ENCODE measurements at places on chromosomes 2 and 18. TPM values are rescaled to one million over a fixed set of nuclear protein-coding genes. Genes with fewer than 3 reads are reported as not detected.

GRCh38 chr2:6913415-6914157, 3.6 kb upstream of the RNF144A start:
- peaks cover 4% of the 10 kb centered on the region for H3K4me1 ChIP-seq
- no peaks in the 10 kb centered on the region for H3K27me3 ChIP-seq
- H3K36me3 ChIP-seq = no peaks in the 10 kb centered on the region

- DNase-seq = no peak
- no peaks in the 10 kb centered on the region for H3K27me3 ChIP-seq
- H3K4me3 ChIP-seq = no peak overlapping the region
Observed at GRCh38 chr18:5951515-5952091, 56.3 kb upstream of the TMEM200C start.

The MEP1B gene
- not detected for total RNA-seq

The CRYGC gene
- not detected for total RNA-seq

- DNase-seq = no peak
- no peaks in the 10 kb centered on the region for H3K27me3 ChIP-seq
Observed at GRCh38 chr2:123624816-123625215, 400.3 kb upstream of the CNTNAP5 start.

GRCh38 chr2:12971581-12972365, 255.0 kb downstream of the TRIB2 start:
- no peak for DNase-seq
- H3K27ac ChIP-seq = no peak overlapping the region
- no peaks in the 10 kb centered on the region for H3K27me3 ChIP-seq
- H3K4me1 ChIP-seq = no peaks in the 10 kb centered on the region
- no peaks in the 10 kb centered on the region for H3K36me3 ChIP-seq
